M059J (cell line): ENCODE measurements at places on chromosomes 2 and 18.

DNA sequence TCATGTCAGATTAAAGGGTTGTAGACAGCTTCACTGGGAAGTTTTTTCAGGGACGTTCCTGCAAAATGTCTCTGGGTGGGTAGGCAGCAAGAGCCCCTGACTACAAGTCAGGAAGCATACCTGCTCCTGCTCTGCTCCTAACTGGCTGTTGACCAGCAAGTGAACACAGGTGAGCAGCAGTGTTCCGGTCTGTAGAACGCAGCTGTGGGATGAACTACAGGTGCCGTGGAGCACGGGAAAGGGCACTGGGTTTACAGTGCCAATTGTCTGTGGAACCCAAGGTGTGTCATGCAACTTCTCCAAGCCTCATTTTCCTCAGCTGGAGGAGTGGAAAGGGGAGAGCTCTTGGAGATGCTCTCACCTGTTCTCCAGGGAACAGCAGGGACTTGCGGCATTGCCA, 6.6 kb downstream of the ASB18 start:
- no peak for DNase-seq

DNA sequence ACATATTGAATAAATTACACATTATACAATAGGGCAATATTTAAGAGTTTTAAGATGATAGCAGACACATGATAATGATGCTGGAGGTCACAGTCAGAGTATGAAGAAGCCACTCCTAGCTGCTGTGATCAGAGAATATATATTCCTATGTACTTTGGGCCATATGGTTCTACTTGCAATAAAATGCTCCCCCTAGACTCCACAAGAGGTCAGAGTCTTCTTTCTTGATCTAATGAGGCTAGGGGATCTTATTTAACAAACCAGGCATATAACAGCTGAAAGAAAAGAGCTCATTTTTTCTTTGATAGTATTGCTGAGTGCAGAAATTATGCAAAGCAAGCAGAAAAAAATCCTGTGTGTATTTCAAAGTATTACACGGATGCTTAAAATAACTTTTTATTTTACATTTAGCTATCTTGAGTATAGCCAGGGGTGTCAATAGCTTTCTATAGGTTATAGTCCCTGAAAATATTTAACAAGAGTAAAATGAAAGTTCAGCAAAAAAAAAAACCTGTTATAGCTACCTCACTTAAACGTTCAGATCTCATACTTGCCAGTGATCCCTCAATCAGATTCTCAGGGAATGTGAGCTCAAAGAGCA, 748.7 kb upstream of the CHAC2 start:
- no peak for DNase-seq

DNA sequence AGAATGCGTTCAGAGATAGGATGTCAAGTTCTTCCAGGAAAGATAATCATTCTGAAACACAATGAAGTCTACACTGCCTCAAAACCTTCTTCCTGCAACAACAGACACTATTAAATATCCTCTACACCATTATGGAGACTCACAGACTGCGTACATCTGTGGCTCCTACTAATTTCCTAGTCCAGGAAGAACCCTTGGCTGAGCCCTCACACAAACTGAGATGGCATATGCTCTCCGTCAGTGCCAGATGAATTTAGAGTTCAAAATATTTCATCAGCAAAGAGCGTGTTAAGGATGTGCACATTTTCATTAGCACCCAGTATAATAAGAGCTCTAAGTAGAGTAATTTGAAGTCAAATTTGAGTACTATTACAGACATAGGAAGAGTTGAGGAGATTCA, 117.2 kb downstream of the TCF4 start:
- no peak for DNase-seq

DNA sequence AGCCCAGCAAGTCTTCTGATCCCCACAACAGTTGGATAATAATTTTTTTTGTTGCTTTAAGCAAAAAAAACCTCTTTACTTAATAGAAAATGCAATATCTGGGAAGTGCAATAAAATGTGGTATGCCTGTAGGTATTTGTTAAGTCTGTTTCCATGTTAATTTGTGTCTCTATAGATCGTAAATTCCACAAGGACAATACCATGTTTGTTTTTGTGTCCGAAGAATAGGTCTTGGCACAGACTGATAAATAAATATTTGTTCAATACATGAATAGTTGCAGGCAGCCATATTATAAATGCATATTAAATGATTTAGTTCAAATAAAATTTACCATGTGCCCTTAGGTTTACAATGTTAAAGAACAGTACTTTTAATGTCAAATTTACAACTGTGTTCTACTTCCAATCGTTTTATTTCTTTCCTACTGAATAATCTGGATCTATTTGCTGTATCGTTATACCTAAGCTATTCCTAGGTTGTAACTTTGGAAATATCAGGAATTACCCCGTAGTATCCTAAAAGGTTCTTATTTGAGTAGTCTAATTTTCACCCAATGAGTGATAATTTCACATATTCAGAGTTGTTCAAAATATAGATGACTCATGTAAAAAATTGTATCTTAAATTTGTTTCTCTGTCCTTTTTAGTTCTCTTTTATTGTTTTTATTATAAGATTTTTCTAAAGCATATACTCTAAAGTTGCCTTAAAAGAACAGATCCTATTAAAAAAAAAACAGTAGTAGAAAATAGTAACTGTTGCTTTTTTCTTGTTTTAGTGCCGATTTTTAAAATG, 151.8 kb downstream of the EHBP1 start:
- no peak for DNase-seq

DNA sequence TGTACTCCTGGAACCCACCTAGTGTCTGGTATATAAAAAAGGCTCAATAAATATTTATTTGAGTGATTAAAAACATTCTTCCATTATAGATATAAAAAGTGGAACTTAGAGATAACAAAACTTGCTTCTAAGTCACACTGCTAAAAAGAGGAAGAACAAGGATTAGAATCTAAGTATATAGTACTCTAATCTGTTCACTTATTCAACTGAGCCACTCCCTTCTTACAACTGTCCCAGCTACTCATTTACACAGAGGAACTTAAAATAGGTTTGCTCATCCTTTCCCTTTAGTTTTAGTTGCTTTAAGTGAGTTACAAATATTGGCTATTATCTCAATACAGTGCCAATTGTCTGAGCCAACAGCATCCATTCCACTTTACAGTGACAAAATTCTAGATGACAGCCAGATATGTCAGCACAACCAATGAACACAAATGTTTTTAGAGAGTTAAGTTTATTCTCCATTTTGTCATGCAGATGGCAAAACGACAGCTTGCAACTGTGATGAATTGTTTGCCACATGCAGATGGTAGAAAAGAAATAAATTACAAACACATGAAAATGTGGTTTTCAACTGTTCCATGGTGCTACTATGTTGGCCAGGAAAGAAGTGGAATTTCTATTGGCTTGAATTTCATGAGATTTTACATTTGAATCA, 280.7 kb upstream of the ZC3H15 start:
- no peak for DNase-seq

DNA sequence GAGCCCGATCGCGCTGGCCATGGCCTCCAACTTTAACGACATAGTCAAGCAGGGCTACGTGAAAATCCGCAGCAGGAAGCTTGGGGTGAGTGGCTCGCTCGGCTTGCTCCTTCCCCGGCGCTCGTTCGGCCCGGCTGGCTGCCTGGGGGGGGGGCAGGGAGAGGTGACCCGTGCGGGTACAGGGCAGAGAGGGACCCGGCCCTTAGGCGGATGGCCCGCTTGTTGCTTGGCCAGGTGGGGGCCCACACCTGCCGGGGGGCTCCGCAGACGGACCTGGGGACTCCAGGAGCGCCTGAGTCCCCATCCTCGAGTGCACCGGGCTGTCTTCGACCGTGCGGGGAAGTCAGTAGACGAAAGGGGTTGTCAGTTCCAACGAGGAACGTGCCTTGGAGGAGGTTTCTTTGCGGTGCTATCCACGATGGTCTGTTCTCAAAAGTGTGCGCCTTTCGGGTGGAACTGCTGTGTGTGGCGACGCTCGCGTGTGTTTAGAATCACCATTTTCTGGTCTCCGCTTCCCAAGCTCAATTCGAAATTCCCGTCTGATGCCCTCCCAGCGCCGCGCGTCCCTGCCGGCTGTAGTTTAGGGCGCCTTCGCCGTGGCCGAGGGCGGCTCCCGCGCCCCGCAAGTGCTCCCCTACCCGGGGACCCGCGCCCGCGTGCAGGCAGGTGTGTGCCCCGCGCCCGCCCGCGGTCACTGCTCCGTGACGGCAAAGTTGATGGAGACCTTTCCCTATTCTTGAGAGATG, 711 bp downstream of the DOK6 start:
- peak; percentile 4 for DNase-seq

DNA sequence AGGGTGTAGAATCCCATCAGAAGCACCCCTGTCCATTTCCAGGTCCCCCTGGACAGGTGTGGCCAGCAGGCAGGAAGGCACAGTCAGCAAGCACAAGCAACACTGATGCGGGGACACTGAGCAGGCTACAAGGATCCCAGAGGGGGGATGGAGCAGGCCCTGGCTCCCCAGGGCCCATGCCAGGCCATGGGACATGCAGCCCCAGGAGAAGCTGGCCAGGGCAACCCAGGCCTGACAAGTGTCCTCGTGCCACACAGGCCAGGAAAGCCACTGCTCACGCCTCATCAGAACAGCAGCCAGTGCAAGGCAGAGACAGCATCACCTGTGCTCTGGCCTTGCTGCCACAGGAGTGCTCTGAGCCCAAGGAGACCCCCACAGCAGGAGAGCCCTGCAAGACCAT, 14.1 kb upstream of the GPC1 start:
- DNase-seq = no peak

DNA sequence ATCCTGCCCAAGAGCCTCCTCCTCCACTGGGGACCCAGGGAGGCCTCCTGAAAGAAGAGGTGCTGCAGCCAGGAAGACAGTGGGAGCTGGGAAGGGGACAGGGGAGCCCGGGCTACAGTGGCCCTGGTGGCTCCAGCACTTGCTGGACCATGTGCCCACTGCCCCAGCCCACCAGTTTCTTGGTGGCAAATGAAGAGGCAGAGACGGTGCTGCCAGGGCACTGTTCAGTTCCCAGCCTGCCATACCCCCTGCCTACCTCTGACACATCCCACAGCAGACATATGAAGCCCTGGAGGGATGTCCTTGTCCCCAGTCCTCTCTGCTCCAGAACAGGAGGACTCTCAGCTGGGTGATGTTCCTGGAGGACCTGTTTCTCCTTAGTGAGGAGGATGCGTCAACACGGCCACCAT, 3.7 kb downstream of the RAMP1 start:
- DNase-seq = no peak

DNA sequence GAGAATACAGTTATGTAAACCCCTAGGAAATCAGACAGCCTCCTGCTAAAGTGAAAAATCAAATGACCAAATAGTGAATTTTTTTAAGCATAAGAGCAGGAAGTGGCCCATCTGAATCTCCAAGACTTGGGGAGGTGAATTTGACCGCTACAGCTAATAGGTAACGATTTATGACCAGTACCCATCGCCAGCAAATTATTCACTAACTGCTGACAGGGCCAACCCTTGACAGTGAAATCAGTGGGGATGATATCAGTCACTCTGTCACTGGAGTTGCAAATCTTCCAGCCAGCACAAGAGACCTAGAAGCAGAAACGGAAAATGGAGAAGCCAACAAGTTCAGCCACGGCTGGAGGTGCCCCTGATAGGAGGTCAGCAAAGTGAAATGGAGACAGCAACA, 164.3 kb upstream of the PIK3C3 start:
- DNase-seq = no peak

GRCh38 chr2:28083476-28083875, 192.9 kb downstream of the BABAM2 start:
- no peak for DNase-seq

GRCh38 chr2:240604939-240605716, 18.6 kb downstream of the CAPN10 start:
- no peak for DNase-seq

DNA sequence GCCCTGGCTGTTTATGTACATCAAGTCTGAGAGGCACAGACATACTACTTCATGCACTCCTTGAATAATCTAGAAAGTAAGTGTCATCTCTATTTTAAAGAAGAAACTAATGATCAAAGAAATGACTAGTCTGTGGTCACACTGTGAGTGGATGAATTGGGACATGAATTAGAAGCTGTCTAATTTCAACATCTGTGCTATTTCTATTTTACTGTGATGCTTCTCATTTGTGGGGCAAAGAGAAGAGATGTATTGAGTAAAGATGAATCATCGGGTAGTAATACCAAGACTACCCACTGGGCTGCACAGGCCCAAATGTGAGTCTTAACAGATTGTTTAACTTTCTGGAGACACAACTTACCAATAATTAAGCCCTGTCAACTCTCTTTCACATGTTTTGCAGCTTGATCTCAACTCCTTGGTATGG, 42.4 kb upstream of the MTIF2 start:
- peak; percentile 38 for DNase-seq

DNA sequence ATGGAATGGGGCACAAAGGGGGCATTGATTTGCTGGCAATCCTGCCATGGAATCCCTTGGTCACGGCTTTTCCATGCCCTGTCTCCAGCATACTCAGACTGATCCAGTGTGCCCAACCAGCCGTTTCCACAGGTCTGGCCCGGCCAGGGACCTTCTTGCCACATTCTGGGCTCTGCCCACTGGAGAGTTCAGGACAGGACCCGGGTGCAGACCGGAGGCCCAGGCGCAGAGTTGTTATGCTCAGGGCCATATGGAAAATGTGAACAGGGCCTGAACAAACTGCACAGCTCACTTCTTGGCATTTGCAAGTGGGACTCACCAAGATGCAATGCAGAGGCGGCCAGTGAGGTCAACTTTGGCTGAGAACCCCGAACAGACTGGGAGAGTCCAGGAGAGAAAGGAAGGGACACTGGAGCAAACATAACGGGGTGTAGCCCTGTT, 15.6 kb upstream of the ASAP2 start:
- peak; percentile 97 for DNase-seq

- DNase-seq = no peak
Observed at GRCh38 chr2:194549387-194549786, 1107.6 kb upstream of the SLC39A10 start.

DNA sequence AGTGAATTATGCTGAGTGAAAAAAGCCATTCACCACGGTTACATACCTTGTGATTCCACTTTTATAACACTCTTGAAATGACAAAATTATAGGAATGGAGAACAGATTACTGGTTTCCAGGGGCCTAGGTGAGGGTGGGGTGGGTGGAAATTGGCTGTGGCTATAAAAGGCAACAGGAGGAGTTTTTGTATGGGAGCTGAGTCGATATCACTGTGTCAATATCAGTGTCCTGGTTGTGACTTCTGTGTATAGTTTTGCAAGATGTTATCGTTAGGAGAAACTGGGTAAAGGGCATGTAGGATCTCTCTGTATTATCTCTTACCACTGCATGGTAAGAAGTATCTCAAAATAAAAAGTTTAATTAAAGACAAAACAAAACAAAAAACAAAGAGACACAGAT, 84.3 kb downstream of the EDAR start:
- no peak for DNase-seq

DNA sequence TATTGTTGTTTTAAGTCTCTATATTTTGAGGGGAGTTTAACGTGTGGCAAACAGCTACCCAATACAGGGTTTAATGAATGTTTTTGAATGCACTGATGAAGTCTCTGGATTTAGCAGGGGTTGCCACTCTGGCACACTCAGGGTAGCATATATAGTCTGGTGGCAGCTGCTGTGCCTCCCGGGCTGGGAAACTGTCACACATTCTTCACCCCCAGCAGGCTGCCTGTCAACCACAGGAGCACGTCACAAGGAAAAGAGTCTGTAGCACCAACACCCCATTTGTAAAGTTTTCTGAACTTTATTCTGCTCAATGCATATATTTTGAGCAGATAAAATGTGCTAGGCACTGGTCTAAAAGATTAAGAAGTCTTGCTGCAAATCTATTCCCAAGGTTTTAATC, 39.3 kb downstream of the NGEF start:
- no peak for DNase-seq
